ENCODE measurements at places on chromosomes 1 and 21.

- no peak for DNase-seq
Measured at GRCh38 chr1:72094209-72094608, 188.1 kb downstream of the NEGR1 start.

DNA sequence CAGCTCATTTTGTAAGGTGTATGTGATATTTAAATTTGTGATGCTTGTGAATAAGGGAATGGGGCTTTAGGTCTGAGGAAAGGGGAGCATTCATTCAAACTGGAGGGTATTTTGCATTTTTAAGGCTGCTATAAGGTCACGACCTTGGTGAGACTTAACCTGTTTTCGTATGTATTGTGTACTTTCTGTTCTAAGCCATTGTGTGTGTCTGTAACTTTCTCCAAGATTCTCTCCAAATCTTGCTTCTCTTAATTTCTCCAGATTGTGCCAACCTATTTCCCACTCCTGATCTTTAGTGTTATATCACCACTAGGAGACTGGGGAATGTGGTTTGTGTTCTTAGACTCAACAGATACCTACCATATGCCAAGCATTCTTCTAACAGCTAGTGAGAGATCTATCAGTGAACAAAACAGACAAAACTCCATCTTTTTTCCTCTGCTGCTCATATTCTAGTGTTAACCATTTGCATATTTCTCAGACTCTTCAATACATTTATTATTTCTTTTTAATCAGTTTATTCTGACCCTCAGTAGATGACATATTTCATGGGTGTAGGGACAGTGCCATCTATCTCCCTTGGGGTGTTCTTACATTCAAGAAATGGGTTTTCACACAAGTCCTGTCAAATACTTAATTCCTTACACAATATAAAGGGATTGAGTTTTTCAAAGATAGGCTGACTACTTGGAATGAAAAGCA, 27.5 kb downstream of the ATP1B1 start:
- no peak for DNase-seq

- DNase-seq = no peak
Measured at GRCh38 chr1:21559788-21560567, 50.8 kb downstream of the ALPL start.

- DNase-seq = no peak
Measured at GRCh38 chr21:44618909-44619308, 7.0 kb downstream of the KRTAP10-8 start.

DNA sequence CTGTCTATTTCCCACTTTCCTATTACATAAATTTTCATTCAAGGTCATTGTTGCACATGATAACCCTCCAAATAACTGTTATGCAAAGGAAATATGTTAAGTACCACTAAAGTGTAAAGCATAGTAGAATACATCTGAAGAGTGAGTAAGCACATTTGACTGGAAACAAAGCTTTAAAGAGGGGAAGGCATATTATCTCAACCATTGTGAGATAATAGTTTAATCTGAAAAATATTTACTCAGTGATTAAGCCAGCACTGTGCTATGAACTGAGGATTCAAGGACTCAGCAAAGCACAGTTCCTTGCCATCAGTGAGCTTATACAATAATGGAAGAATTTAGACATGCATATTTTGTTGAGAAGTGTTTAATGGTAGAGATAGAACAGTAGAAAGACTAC, 127.4 kb downstream of the HMCN1 start:
- no peak for DNase-seq

DNA sequence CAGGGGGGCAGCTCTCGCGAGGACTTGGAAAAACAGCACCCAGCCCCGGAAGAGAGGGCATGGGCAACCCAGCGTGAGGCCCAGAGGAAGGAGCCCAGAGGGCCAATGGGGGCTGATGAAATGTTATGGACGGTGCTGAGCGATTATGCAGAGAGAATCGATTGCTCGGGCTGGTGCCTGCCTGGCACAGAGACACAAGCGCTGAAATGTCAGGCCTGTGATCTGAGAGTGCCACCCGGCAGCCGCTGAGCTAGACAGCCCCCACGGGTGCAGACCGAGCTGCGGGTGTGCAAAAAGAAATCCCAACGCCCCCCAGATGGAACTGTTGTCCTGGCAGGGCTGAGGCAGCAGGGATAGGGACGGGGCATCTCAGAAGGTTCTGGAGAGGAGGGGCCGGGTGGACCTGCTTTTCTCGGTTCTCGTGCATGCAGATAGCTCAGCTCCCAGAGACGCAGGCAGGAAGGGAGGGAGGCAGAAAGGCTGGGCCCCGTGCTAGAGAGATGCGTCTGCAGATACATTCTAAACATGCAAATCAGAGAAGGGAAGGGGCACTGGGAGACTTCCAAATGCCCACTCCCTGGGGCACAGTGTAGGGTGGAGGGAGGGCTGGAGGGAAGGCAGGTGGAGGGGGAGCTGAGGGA, 41.5 kb downstream of the TAS1R2 start:
- no peak for DNase-seq
